ENCODE measurements at places on chromosomes 12 and 14.

DNA sequence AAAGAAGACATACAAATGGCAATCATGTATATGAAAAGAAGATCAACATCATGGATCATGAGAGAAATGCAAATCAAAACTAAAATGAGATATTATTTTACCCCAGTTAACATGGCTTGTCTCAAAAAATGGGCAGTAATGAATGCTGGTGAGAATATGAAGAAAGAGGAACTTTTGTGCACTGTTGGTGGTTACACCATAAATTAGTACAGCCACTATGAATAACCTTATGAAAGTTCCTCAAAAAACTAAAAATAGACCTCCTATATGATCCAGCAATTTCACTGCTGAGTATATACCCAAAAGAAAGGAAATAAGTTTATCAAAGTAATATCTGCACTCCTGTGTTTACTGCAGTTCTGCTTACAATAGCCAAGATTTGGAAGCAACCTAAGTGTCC is 151.7 kb downstream of the PDZRN4 start:
- no peak for DNase-seq

- no peak for DNase-seq
Measured at GRCh38 chr12:100173111-100173510, 27.5 kb upstream of the ACTR6 start.

- peak; percentile 31 for DNase-seq
Measured at GRCh38 chr12:48814262-48815125, 3.8 kb upstream of the CACNB3 start.

DNA sequence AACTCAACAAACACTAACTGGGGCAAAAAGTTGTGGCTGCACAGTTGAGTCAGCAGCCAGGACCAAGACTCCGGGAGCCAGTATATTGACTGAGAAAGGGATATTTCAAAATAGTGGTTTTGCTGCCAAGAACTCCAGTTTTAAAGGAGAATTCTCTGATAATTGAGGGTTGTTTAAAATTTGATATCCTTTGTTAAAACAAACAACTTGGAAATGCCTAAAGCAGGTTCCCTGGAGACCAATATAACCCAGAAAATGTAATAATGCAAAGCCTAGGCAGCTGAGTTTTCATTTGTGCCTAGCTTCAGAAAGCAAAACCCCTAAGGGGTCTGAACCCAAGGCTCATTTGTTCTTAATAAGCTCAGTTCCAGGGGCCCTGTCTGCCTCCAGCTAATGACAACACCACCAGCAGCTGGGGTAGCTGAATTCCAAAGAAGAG is 311.7 kb upstream of the CCDC196 start:
- DNase-seq, result no peak

- no peak for DNase-seq
Measured at GRCh38 chr14:102282751-102283465, 22.1 kb downstream of the MOK start.

GRCh38 chr12:131281016-131281415 is 327.3 kb downstream of the ADGRD1 start:
- DNase-seq, result no peak

DNA sequence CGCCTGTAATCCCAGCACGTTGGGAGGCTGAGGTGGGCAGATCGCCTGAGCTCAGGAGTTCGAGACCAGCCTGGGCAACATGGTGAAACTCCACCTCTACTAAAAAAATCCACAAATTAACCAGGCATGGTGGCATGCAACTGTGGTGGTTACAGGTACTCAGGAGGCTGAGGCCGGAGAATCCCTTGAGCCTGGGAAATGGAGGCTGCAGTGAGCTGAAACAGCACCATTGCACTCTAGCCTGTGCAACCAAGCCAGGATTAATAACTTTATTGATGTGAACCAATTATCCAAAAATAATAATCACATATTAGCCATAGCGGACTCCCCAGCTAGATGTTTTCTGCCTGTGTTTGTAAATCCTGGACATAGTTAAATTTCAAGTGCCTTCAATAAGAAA is 1.8 kb upstream of the NUDT4 start:
- no peak for DNase-seq

- DNase-seq, result no peak
Measured at GRCh38 chr14:101734246-101734847, 27.2 kb upstream of the PPP2R5C start.

GRCh38 chr14:96039633-96040311 is 610 bp downstream of the C14orf132 start:
- no peak for DNase-seq

GRCh38 chr14:64244279-64244678 is 49.9 kb downstream of the ESR2 start:
- no peak for DNase-seq

DNA sequence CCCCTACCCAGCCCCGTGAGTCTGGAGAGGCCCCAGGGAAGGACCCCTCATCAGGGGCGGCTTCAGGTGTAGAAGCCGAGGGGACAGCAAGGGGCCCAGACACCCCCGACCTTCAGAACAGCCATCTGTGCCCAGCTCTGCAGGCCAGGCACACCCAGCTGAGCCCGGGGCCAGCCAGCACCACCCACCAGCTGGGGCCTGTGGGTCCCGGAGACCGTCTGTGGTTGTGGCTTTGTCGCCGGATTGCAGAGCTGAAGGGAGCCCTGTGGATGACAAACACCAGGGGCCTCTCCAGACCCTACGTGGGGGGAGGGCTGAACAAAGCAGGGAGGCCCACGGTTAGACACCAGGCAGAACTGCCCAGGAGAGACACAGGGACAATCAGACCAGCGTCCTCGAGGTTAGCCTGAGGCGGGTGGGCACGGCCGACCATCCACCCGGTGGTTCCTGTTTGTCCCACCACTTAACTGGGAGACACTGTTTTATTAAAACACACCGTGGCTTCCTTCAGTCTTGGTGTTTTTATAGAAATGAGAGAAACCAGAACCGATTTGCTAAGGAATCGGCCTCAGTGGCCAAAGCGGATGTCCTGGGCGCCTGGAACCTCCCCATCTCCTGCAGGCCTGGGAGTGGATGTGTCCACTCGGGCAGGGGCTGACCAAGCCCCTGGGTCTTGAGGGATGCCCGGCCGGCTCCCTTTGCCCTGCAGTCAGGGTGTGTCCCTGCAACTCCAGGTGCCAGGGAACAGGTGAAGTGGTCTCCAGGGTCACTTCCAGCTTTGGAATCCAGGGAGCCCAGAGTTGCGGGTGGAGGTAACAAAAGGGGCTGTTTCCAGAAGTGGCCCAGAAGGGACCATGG is 10.0 kb downstream of the C14orf180 start:
- DNase-seq, result no peak

GRCh38 chr14:102695167-102695555 is 82.1 kb upstream of the TRAF3 start:
- no peak for DNase-seq

DNA sequence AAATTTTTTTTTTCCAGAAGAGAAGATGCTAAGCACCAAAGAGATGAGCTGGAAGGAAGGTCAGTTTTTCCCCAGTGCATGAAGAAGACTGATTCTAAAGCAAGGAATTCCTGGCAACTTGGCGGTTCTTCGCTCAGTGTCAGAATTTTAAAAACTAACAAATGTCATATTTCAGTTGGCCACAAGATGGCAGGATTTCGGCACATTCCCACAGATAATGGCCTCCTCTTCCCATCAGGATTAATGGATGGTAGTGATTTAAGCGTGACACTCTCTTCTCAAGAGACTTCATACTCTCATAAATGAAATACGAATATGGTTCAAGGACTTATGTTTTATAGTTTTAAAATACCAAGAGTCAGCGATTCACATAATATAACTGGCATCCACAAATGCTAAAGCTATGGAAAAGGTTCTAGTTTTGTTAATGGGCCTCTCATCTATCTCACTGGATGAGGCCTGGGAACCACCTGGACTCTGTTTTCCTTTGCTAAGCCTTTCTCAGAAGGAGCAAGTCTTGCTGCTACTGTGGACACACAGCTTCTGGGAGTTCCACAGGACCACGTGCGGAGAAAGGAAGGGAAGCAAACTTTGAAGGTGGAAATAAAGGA is 46.1 kb upstream of the PTPRO start:
- no peak for DNase-seq

- DNase-seq, result no peak
Measured at GRCh38 chr12:90260136-90260535, 551.5 kb upstream of the ATP2B1 start.

GRCh38 chr12:126189856-126190255 is 1124.6 kb downstream of the AACS start:
- DNase-seq, result no peak

GRCh38 chr14:99773521-99774497 is 19.4 kb upstream of the EML1 start:
- DNase-seq, result no peak

GRCh38 chr12:75289753-75290152 is 40.4 kb downstream of the CAPS2 start:
- no peak for DNase-seq

DNA sequence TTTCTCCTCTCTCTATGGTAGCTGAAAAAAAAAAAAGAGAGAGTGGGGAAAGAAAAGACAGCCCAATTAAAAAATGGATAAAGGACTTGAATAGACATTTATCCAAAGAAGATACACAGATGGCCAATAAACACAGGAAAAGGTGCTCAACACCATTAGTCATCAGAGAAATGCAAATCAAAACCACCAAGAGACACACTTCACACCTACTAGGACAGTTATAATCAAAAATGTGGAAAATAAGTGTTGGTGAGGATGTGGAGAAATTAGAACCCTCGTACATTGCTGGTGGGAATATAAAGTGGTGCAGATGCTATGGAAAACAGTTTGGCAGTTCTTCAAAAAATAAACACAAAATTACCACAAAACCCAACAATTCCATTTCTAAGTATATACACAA is 172.4 kb upstream of the GRIN2B start:
- no peak for DNase-seq

- DNase-seq, result no peak
Measured at GRCh38 chr14:50334211-50334610, 22.1 kb downstream of the DMAC2L start.

- DNase-seq, result no peak
Measured at GRCh38 chr12:104866291-104866690, 91.8 kb downstream of the SLC41A2 start.

DNA sequence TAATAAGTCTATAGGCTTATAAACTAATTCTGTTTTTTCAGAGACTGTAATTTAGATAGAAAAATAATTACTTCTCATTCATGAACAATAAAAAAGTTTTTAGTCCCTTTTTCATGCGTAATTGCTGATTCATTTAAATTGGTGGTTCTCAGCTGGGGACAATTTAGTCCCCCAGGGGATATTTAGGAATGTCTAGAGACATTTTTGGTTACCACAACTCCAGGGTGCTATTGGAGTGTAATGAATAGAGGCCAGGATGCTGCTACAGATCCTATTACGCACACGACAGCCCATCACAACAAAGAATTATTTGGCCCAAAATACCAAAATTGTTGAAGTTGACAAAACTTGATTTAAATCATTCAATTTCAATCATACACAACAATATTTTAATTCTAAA is 22.8 kb upstream of the VCPKMT start:
- DNase-seq, result no peak

DNA sequence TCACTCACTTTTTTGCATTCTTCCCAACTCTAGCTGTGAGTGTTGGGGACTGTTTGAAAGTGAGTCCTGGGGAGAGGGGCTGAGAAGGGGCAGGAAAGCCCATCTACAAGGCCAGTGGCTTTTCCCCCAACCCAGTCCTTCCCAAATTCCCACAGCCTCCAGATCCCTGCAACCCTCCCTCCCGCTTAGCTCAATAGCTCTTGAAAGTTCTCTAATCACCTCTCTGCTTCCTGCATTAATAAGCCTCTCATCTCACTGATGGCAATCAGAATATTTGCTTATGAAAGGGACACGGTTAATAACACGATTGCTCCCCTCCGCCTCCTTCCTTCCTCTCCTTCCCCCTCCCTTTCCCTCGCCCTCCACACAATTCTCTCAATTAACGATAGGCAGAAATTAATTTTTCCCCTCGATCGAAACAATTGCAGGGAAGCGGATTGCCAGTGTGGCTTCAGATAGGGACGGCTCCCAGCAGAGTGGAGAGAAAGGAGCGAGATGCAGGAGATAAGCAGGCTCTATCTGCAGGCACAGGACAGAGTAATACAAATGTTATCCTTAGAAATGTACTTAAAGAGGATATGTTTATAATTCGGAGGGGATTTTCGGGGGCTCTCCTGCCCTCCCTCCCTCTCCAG is 15.1 kb upstream of the GPATCH2L start:
- no peak for DNase-seq

GRCh38 chr12:8154526-8154925 is 2.3 kb upstream of the ZNF705A start:
- no peak for DNase-seq

DNA sequence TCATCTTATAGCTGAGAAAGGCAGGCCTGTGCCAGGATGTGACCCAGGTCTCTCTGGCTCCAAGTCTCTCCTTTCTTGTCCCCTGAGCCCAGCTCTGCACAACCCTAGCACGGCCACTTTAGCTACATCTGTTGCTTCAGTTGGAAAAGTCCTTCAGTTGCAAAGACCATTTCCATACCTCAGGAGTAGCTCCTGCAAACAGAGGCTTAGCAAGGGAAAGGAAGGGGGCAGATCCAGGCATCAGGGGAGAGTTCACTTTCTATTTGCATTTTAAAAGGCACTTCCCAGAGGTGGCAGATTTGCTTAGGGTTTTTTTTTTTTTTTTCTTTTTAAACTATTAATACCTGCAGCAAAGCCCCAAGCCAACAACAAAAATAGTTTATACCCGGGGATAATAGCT is 3.0 kb upstream of the PITPNM2 start:
- no peak for DNase-seq

GRCh38 chr14:89507926-89508460 is 91.0 kb upstream of the FOXN3 start:
- DNase-seq, result no peak

- DNase-seq, result no peak
Measured at GRCh38 chr14:100748944-100749343, 22.3 kb downstream of the DLK1 start.

GRCh38 chr14:82003426-82003825 is 469.8 kb upstream of the SEL1L start:
- no peak for DNase-seq

GRCh38 chr14:67815573-67816225 is 691 bp downstream of the ZFYVE26 start:
- DNase-seq, result peak; percentile 9

DNA sequence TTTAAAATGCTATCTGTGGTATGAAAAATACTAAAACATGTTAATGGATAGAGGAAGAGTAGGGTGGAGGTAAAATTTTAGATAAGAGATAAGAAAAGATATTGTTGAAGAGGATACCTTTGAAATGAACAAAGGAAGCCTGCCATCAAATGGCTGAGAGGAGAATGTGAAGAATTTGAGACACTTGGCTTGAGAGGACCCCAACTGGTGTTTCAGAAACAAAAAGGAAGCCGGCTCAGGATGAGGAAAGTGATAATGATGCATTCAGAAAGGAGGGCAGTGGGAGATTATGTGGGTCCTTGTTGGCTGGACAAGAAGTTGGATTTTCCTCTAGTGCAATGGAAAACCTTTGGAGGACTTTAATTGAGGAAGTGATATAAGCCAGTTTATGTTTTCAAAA is 264.4 kb downstream of the DUSP6 start:
- DNase-seq, result no peak

- no peak for DNase-seq
Measured at GRCh38 chr12:131221957-131222328, 268.2 kb downstream of the ADGRD1 start.

DNA sequence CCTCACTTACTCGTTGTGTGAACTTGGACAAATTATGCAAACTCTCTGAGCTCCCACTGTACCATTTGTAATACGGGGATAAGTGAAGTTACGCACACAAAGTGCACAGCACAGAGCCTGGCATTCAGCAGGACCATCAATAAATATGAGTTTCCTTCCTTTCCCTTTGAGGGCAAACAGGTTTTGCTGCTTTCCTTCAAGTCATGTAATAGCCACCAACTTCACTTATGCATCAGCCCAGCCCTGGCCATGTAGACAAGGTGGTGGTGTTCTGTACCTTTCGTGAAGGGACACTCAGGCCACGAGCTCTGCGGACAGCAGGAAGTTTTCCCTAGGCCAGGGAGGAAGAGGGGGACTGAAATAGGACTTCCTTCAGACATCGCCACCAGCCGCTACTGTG is 272.7 kb downstream of the CACNA1C start:
- DNase-seq, result no peak

Data from BJ (cell line).